ENCODE measurements at places on chromosomes 7 and 10.

- peaks cover 92% of the 10 kb centered on the region for H3K36me3 ChIP-seq
- H3K4me3 ChIP-seq = no peak overlapping the region
- DNase-seq = no peak
- H3K27me3 ChIP-seq = no peaks in the 10 kb centered on the region
Observed at GRCh38 chr7:77606562-77606961, 69.5 kb downstream of the PTPN12 start.

DNA sequence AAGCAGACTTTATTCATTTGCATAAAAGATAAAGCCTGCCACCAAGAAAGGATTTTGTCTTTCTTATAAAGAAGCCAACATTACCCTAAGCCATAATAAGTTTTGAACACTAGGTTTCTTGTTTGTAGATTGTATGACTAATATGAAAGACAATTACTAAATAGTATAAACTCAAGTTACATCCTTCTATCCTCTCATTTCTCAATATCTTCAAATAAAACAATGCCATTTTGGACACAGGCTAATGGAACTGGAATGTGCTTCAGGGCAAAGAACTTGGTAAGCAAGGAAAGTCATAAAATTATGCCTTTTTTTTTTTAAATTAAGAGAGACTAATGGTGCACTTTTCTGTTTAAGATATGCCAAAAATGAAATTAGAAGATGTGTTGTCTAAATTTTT lies 137.7 kb downstream of the DKK1 start:
- no peaks in the 10 kb centered on the region for H3K27me3 ChIP-seq
- H3K4me1 ChIP-seq = no peaks in the 10 kb centered on the region
- no peak overlapping the region for H3K4me3 ChIP-seq
- no peak for DNase-seq
- H3K36me3 ChIP-seq = no peaks in the 10 kb centered on the region

DNA sequence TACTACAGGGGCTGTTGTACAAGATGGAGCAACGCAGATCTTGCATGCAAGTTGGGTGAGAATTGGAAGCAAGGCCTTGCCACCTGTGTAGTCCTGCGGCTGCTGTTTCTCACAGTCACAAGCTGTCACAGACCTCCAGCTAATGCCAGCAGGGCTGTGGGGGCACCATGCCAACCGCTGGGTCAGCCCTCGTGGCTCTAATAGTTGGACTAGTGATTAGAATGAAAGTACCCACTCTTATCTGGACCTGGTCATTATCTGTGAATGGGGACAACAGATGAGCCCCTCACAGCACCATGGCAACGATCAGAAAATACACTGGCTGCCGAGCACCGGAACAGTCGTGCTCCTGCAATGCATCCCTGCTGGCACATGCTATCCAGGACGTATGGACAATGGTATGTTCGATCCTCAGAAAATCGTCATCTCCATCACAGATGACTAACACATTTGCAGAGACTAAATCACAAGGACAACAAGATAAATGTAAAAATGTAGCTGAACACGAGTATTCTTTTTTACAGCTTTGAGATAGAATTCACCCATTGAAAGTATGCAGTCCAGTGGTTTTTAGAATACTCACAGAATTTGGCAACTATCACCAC lies 80.4 kb upstream of the CALN1 start:
- peaks cover 2% of the 10 kb centered on the region for H3K4me1 ChIP-seq
- no peaks in the 10 kb centered on the region for H3K27me3 ChIP-seq
- H3K27ac ChIP-seq = no peak overlapping the region
- no peaks in the 10 kb centered on the region for H3K36me3 ChIP-seq
- no peak for DNase-seq

DNA sequence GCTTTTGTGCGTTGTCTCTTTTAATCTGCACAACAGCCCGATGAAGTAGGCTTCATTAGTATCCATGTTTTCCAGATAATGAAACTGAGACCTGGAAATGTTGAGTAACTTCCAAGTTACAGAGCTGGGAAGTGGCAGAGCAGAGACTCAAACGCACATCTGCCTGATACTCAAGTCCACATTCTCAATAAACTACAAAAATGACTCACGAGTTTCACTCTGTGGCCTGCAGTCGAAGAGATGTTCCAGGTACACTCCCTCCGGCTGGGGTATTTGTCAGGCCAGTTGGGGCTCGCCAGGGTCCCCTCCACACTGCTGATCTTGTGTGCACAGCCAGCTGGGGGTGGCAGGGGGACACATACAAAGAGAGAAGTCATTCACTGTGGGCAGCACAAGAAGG lies 17.7 kb upstream of the OPALIN start:
- DNase-seq = no peak
- H3K36me3 ChIP-seq = no peaks in the 10 kb centered on the region
- H3K27me3 ChIP-seq = no peaks in the 10 kb centered on the region

GRCh38 chr10:78215645-78216044 lies 182.0 kb downstream of the RPS24 start:
- no peaks in the 10 kb centered on the region for H3K36me3 ChIP-seq
- H3K27ac ChIP-seq = no peak overlapping the region
- peaks cover 8% of the 10 kb centered on the region for H3K27me3 ChIP-seq
- peaks cover 12% of the 10 kb centered on the region for H3K4me1 ChIP-seq
- H3K4me3 ChIP-seq = no peak overlapping the region
- DNase-seq = no peak

DNA sequence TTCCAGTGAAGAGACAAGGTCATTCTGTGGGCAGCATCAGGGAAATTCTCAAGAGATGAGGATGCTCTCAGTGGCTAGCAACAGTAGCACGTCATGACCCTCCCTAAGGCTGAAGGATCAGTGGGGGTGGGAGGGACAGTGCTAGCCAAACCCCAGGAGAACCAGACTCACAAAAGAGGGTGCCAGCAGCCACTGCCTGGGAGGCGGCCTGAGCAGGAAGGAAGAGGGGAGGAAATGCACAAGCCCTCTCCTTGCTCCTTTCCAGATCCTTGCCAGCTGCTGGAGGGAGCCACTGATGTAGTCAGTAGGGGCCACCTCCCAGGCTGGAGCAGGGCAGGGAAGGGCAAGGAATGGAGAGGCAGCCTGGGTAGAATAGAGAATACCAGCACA lies 302.7 kb downstream of the RPS24 start:
- H3K27me3 ChIP-seq = no peaks in the 10 kb centered on the region
- peaks cover 20% of the 10 kb centered on the region for H3K4me1 ChIP-seq
- no peak for DNase-seq
- H3K4me3 ChIP-seq = no peak overlapping the region

- no peak overlapping the region for H3K4me3 ChIP-seq
- no peak overlapping the region for H3K27ac ChIP-seq
- DNase-seq = no peak
- H3K36me3 ChIP-seq = no peaks in the 10 kb centered on the region
- H3K27me3 ChIP-seq = no peaks in the 10 kb centered on the region
Observed at GRCh38 chr10:117364110-117364960, 10.9 kb downstream of the PDZD8 start.

- no peak overlapping the region for H3K4me3 ChIP-seq
- DNase-seq = no peak
- H3K27me3 ChIP-seq = no peaks in the 10 kb centered on the region
- no peaks in the 10 kb centered on the region for H3K4me1 ChIP-seq
- H3K27ac ChIP-seq = no peak overlapping the region
Observed at GRCh38 chr10:43960981-43961380, 312.3 kb upstream of the ZNF32 start.

- no peak overlapping the region for H3K4me3 ChIP-seq
- DNase-seq = peak; percentile 83
- H3K27me3 ChIP-seq = peaks cover 18% of the 10 kb centered on the region
- no peaks in the 10 kb centered on the region for H3K36me3 ChIP-seq
Observed at GRCh38 chr10:131726076-131726880, 174.5 kb upstream of the PPP2R2D start.

DNA sequence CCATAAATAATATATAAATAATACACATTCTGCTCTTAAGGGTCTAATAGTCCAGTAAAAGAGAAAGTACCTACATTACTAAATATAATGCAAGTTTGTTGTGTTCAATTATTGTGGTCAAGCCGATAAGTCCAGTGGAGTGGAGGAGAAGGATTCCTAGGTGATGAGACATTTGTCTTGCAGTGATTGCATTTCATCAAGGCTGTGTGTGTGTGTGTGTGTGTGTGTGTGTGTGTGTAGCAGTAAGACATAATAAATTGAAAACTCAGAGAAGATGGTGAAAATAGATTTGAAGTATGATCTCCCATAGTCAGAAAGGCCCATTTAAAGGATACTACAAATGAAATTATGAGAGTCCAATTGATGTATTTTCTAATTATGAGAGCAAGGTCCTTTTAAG lies 192.5 kb upstream of the SEMA3C start:
- no peak for DNase-seq
- H3K27me3 ChIP-seq = no peaks in the 10 kb centered on the region
- peaks cover 14% of the 10 kb centered on the region for H3K4me1 ChIP-seq
- H3K27ac ChIP-seq = no peak overlapping the region

DNA sequence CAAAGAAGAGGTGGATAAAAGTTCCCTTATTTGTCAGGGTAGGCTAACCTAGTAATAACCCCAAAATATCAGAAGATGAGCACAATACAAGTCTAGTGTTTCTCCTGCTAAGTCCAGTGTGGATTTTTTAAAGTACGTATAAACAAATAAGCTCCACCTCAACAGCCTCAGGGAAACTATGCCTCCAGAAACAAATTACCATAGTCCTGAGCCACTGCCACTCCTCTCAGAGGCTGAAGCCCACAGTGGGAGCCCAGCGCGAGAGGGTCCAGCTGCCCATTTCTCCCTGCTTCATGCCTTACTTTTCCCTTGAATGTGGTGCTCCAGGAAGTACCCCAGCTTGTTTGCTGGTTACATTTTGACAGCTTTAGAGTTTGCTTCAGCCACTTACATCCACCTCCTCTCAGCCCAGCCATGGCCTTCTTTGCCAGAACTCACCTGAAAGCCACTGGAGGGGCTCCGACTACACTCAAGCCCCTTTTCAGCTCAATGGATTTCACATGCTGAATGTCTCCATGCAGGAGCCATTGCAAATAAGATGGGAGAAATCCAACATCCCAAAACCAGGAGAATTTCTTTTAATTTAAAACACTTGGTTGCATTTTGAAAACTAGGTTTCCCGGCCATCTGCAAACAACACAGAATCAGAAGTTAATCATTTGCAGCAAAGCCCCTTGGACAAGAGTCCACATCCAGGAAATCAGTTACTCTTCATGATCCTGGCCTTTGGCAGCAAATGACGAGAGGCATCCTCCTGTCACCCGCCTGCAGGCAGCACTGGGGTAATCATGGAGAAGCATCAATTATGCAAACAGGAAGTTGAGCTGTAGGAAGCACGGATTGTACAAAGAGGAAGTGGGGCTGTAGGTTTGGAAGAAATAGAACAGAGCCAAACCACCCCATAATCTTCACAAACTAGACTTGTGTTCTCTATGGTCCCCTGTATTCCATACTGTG lies 138.1 kb downstream of the HERPUD2 start:
- H3K4me3 ChIP-seq = no peak overlapping the region
- no peaks in the 10 kb centered on the region for H3K4me1 ChIP-seq
- H3K27me3 ChIP-seq = no peaks in the 10 kb centered on the region
- no peak overlapping the region for H3K27ac ChIP-seq

DNA sequence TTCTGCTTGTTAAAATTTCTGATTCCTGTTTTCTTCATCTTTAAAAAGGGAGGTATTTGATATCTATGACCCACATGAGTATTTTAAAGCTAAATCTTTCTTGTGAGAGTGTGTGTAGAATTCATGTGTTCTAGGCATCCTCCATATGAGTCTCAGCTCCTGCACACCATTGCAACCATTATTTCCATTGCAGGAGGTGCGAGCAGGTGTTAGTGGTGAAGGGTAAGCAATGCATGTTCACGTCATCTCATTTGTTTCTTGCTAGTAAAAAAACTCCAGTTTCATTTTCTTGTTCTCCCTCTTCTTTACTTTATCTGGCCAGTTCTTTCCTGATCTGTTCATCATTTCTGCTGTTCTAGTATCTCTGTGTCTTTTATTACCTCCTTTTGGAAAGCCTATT lies 100.5 kb downstream of the ADRA2A start:
- no peaks in the 10 kb centered on the region for H3K36me3 ChIP-seq
- H3K27ac ChIP-seq = no peak overlapping the region

DNA sequence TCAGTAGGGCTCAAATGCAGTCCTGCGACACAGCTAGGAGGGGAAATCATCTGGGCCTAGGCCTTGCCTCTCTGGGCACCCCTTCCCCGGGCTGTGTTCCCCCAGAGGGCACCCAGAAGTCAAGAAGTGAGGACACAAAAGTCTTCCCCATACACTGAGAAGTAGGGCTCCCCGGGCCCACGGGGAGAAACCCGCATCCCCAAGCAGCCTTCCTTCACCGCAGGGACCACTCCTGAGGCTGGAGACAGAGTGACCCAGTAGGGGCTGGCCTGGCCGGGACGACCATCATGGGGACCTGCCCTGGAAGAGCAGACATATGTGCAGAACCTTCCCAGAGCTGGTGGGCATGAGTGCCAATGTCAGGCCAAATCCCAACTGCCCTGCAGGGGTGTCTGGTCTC lies 163.5 kb downstream of the GFRA1 start:
- H3K36me3 ChIP-seq = no peaks in the 10 kb centered on the region
- no peaks in the 10 kb centered on the region for H3K4me1 ChIP-seq
- H3K27ac ChIP-seq = no peak overlapping the region
- no peak for DNase-seq
- no peaks in the 10 kb centered on the region for H3K27me3 ChIP-seq

DNA sequence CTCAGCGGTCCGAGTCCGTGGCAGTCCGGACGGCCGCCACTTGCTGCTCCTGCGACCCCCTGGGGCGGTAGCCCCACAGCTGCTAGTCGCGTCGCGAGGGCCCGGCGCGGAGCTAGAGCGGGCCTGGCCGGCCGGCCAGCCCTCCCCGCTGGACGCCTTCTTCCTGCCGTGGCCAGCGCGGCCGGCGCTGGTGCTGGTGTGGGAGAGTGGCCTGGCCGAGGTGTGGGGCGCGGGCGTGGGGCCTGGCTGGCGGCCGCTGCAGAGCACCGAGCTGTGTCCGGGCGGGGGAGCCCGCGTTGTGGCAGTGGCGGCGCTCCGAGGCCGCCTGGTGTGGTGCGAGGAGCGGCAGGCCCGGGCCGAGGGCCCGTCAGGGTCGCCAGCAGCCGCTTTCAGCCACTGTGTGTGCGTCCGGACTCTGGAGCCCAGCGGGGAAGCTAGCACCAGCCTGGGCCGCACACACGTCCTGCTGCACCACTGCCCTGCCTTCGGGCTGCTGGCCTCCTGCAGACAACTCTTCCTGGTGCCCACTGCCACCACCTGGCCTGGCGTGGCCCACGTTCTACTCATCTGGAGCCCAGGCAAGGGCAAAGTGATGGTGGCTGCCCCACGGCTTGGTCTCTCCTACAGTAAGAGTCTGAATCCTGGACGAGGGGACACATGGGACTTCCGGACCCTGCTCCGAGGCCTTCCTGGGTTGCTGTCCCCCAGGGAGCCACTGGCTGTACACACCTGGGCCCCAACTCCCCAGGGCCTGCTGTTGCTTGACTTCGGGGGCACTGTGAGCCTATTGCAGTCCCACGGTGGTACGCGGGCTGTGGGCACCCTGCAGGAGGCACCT lies 631 bp downstream of the HPS6 start:
- peak; percentile 24 for DNase-seq
- H3K27ac ChIP-seq = no peak overlapping the region
- H3K27me3 ChIP-seq = no peaks in the 10 kb centered on the region
- H3K4me1 ChIP-seq = peaks cover 8% of the 10 kb centered on the region
- H3K36me3 ChIP-seq = peaks cover 5% of the 10 kb centered on the region
- peak overlapping the region; percentile 87 for H3K4me3 ChIP-seq

- no peak overlapping the region for H3K4me3 ChIP-seq
- no peak for DNase-seq
Observed at GRCh38 chr10:112136486-112137153, 46.9 kb downstream of the GPAM start.

Data from neuronal stem cell (in vitro differentiated cells).